ENCODE measurements at places on chromosomes 2 and 18. TPM values are rescaled to one million over a fixed set of nuclear protein-coding genes. Genes with fewer than 3 reads are reported as not detected.

The LYG2 gene
- total RNA-seq, result not detected

DNA sequence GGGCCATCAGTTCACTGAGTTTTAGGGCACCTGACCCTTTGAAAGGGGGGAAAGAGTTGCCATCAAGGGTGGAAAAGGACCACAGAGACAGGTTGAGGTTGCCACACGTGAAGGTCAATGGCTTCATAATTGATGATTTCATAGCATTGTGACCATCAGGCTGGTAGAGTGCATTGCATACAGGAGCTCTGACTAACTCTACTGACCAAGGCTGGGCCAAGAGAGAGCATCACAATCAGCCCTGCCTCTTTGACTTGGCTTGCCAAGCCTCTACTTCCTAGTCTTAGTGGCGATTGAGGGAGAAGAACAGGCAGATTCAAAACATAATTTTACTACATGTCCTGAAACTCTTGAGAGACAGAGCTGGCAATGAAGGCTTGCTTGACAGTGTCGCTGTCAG is 5.8 kb upstream of the TNP1 start:
- DNase-seq, result no peak

GRCh38 chr2:9145752-9146430 is 60.7 kb upstream of the ASAP2 start:
- DNase-seq, result no peak

The FAM210A gene
- 124 TPM for total RNA-seq

The CD28 gene
- not detected for total RNA-seq

DNA sequence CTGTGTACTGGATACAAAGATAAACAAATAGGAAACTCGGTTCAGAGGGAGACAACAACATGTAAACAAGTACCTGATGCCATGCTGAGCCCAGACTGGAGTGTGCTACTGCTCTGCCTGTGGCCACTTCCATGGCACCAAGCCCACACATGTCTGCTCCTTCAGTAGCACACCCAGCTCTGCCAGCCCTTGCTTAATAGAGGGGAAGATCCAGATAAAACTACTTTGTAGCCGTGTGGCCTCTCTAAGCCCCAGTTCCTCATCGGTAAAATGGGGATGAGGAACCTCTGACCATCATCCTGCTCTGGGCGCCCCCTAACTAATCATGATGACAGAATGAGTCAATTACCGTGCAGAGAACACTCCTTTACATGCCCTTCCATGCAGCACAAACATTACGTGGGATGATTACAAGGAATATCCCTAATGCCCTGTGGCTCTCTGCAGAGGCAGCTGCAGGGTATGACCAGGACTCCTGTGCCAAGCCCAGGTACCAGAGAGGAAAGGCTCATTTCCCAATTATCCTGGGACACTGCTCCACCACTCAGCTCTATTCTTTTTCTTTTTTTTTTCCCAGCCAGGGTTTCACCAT is 34.9 kb downstream of the DNMT3A start:
- no peak for DNase-seq

The CIDEA gene
- not detected for total RNA-seq

DNA sequence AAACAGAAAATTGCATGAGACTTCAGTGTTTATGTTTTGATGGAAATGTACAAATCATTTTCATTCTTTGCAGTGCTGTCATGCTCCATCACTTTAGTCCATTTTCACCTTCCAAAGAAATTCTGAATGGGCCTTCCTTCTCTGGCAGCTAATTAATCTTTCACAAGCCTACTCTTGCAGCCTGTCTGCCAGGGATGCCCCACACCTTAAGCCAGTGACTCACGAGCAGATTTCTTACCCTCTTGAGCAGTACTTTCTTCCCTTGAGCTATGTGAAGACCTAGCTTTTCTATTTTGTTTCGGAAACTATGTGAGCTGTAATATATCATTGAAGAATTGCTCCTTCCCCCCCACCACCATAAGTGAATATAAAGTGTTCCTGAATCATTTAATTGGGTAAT is 404.3 kb upstream of the VWC2L start:
- DNase-seq, result no peak

The CDKL4 gene
- total RNA-seq, result 0.95 TPM

GRCh38 chr2:225425284-225425683 is 25.8 kb downstream of the NYAP2 start:
- no peak for DNase-seq

The CHRND gene
- not detected for total RNA-seq

The NFATC1 gene
- total RNA-seq, result 5.8 TPM

The COX5B gene
- total RNA-seq, result 456 TPM

The HRH4 gene
- total RNA-seq, result not detected

- no peak for DNase-seq
Observed at GRCh38 chr2:132732694-132733093, 62.7 kb upstream of the LYPD1 start.

DNA sequence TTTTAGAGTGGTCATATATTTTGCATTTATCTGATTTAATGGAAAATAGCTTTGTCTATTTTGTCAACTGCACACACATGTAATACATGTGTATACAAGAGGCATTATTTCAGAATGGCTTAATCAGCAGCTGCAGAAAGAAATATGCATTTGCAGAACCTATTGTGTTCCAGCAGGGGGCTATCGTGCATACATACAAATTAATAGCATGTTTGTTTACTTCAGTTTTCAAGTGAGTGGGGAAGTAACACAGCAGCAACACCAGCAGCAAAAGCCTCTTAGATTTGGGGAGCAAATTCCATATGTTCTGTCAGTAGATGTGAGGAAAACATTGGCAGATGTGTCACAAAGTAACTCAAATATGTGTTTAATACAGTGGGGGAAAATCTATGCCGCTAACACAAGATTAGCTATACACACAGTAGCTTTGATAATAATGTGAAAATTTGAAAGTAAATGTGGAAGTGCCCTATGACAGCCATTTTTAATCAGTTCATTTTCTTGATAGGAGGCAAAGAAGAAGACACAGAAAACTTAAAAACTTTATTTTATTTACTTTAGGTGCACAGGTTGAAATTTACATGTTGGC is 218.1 kb downstream of the WDR7 start:
- peak; percentile 63 for DNase-seq

DNA sequence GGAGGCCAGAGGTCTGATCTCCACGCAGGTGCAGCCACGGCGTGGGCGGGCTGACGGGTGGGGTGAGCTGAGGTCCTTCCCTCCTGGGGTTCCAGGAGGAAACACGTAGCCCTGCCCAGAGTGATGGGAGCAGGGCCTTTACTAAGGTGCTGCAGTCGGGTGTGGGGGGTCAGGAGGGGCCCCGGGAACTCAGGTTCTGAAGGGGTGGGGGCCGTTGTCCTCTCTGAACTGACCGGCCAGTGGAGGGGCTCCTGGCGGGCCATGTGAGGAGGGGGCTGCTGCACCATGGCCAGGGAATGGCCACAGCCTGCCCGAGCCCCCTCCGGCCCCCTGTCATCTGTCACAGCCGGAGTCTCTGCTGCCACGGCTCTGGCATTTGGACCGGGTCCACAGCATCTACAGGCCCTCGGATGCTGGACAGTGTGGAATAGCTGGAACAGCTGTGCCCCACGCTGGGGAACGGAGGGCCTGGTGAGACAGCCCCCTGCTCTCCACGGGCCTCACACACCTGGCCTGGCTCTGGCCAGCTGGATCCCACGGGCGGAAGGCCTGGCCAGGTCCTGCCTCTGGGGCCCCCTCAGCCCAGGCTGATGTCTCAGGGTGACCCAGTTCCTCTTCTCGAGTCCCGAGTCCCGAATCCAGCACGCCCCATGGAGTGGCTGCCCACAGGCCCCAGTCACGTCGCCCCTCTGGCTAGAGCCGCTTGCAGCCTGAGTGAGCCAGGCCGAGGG is 145.6 kb upstream of the GPC1 start:
- DNase-seq, result no peak

GRCh38 chr18:58394602-58395425 is 234.1 kb downstream of the ALPK2 start:
- no peak for DNase-seq

The PLCD4 gene
- 0.32 TPM for total RNA-seq

GRCh38 chr2:103860016-103860415 is 993.9 kb upstream of the POU3F3 start:
- DNase-seq, result no peak

DNA sequence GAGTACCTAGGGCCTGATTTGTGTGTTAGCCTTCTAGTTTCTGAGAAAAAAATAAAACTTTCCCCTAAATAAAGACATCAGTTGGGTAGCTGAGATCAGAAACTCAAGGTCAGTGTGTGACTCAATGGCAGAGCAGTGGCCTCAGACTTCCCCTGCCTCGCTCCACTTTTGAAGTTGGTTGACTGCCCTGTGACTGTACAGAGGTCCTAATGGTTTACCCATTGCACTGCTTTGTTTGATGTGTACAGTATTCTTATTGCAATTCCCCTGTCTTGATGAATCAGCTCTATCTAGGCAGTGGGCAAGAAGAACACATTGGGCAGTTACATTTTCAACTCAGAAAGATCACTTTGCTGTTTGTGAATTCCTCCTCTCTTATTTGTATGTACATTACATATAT is 315.7 kb downstream of the KCNS3 start:
- DNase-seq, result no peak

DNA sequence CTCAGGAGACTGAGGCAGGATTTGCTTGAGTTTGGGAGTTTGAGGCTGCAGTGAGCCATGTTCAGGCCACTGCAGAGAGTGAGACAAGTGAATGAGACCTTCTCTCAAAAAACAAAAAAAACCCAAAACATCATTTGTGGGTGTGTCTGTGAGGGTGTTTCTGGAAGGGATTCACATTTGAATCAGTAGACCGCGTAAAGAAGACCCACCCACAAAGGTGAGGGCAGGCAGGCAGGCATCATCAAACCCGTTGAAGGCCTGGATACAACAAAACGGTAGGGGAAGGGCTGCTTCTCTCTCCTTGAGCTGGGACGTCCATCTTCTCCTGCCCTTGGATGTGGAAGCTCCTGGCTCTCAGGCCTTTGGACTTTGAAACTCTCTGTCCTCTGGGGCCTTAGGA is 25.4 kb downstream of the CDKL4 start:
- no peak for DNase-seq

DNA sequence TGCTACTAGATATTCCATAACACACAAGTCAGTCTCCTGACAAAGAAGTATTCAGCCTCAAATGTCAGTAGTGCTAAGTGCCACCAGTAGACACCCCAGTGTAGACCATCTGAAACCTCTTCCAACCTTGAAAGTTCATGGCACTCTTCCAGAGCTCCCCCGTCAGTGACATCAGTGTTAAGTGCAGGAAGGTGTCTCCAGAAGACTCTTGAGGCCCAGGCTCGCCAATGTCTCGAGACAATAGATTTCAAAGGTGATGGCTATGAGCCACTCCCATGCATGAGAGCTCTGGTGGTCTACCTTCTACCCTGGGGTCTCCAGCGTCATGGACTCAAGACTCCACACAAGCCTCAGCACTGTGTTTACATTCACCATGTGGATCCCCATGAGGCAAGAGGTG is 183.8 kb downstream of the SMAD2 start:
- no peak for DNase-seq

DNA sequence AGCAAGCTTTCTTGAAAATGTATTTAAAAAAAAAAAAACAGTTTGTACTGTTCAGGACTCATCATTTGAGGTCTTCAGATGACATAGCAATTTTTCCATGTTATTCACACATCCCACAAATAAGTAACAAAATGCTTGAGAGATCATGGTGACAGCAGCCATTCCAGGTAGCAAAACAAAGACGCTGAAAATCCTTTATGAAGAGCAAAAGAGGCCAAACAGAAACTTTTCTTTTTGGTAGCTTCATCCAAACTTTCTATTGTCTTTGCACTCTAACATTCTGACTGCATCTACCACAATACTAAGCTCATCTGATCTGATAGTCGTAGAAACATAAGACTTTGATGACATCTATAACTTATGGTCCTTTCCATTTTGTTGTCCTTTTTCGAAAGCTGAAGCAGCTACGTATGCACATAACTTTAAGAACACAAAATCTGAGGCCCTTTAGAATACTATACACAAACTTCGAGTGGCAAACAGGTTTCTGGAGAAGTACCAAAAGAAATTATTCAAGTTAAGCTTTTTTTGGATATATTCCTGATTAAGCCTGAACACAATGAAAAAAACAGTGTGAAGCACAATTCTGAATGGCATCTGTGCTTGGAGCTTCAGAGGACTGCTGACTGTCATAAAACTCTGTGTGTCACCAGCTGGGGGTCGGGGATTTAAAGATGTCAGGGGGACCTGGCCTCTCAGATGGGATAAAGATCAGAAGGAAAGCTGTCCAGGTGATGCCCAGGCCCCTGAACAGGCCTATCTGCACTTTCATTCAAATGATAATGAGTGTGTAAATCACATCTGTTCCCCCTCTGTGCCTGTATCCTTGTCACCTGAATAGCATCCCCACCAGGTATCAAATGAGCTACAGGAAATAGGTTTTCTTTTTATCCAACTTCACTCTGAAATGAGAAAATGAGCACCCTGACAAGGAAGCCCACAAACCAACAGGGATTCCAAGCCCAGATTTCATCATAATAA is 75.8 kb downstream of the ZEB2 start:
- no peak for DNase-seq

- no peak for DNase-seq
Observed at GRCh38 chr18:43720041-43720440, 442.8 kb upstream of the SYT4 start.

- no peak for DNase-seq
Observed at GRCh38 chr2:241304039-241304670, 11.3 kb downstream of the HDLBP start.

DNA sequence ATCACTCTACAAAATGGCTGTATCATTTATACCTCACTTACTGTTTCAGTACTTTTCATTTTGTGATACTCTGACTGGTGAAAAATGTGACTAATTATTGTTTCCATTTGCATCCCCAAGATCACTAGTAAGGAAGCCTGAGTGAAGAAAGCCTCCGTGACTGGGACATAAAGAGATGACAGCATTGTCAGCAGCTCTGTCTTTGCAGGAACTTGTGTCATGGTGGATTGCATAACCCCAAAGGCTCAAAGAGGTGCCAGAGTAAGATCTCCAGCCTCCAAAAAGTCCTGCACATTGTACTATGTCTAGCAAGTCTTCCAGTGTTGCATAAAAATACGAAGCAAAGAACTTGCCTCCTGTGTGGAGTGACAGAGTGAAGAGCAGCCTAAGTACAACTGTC is 187.5 kb upstream of the CRIM1 start:
- DNase-seq, result no peak

GRCh38 chr18:3238742-3239141 is 8.9 kb upstream of the MYL12A start:
- DNase-seq, result peak; percentile 39

DNA sequence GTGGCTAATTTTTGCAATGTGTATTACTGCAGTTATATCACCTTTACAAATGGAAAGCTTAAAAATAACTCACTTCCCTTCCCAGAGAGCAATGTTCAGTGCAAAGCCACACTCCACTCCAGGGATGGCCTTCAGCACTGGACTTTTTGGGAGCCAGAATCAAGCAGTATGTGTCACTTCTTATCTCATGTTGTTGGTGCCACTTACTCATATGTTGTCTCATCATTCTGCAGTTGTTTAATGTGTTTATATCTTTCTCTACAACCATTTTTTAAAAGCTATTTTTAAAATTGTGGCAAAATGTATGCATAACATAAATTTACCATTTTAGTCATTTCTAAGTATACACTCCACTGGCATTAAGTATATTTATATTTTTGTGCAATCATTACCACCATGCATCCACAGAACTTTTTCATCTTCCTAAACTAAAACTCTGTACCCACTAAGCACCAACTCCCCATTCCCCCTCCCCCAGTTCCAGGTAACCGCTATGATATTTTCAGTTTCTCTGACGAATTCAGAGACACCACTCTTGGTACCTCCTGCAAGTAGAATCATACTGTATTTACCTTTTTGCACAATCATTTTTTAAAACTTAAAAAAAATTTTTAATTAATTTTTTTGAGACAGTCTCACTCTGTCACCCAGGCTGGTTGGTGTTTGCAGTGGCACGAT is 32.1 kb upstream of the CD8A start:
- no peak for DNase-seq
